CD4-positive, alpha-beta T cell treated with Interleukin-6 at 100 ng/mL for 8 hours (primary cell): ENCODE measurements at places on chromosomes 5 and 9.

DNA sequence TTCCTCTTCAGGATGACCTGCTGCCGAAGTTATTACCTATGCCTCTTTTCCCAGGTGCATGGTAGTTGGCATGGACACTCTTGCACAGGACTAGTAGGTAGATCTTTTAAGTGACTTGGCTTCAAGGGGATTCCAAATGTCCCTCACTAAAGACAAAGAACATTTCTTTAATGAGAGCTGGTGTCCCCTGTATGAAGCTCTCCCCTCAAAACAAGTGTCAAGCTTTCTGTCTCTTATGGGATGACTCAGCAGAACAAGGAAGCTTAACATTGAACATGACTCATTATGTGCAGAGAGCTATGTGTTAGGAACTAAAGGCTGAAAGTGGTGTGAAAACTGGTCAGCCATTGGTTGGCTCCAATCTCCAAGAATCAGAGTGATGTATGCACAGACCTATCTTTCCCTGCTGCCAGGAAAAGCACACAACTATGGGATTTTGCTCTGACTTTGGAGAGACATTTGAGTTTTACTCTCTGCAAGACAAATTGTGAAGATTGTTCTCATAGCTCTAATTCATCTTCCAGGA lies 120.5 kb downstream of the PRDM6 start:
- DNase-seq, result no peak

DNA sequence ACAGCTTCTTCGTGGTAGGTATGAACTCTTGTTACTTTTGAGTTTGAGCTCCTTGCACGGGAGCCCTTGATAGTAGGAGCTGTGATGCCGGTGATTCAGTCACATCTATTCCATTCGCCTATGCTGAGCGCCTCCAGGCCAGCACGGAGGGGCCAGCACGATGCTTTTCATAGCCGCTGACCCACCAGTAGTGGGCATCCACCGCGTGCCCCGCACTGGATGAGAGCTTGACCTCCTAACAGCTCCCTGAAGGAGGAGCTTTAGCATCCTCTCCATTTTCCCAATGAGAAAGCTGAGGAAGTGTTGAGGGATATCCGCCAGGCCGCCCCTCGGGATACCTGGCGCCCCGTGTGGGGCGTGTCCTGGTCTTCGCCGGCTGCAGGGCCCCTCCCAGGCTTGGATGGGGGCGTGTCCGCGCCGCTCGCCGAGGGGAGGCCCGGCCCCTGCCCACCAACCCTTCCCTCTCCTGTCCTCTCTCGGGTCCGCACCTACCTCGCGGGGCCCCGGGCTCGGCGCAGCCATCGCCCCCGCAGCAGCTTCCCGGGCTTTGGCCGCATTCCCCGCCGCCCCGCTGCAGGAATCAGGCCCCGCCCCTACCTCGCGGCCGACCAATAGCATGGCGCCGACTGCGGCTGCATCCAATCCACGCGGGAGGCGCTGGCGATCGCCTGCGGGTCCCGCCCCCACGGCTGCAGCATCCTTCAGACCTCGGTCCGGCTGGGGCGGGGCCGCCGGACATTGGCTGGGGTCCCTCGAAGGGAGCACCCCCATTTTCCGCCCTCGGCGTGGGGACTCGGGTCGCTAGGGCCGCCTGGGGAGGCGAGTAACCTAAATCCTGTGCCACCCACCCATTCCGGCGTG lies at the start of gene PIP5KL1:
Gene PIP5KL1 (minus strand): TSS at position 547 of the 861 bp plus-strand sequence. CDS start 25 bp downstream, at position 522.
- peak; percentile 56 for DNase-seq

GRCh38 chr5:116469631-116470030 lies 105.0 kb downstream of the SEMA6A start:
- no peak for DNase-seq

- no peak for DNase-seq
Measured at GRCh38 chr5:93874491-93874890, 133.1 kb upstream of the POU5F2 start.

GRCh38 chr5:96857924-96858323 lies 18.4 kb upstream of the ERAP2 start:
- no peak for DNase-seq

- no peak for DNase-seq
Measured at GRCh38 chr9:17004500-17004899, 130.3 kb upstream of the CNTLN start.
